SK-MEL-5 (cell line): ENCODE measurements at places on chromosomes 6 and 20. TPM values are rescaled to one million over a fixed set of nuclear protein-coding genes. Genes with fewer than 3 reads are reported as not detected.

DNA sequence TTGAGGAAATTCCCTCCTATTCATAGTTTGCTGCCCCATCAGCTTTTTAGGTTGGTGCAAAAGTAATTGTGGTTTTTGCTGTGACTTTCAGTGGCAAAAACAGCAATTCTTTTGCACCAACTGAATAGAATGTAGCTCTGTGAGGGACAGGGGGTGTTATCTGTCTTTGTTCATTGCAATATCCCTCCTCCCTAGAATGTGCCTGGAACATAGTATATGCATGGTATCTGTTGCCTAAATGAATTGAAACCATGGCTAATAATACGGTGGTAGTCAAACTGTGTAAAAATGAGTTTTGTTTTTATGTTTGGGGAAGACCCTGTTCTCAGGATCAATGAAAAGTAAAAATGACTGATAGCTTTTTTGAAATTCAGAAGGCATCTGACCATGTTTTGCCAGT, 45.1 kb downstream of the SCAND1 start:
- DNase-seq = no peak

Gene SLC17A4
- not detected in 2 replicates for total RNA-seq

- DNase-seq = no peak
These were observed 119.9 kb upstream of the CST7 start for GRCh38 chr20:24828992-24829648.

GRCh38 chr6:32867554-32868256, 13.7 kb downstream of the PSMB9 start:
- no peak for DNase-seq

- DNase-seq = no peak
These were observed 69.9 kb upstream of the PDE10A start for GRCh38 chr6:165732696-165733488.

DNA sequence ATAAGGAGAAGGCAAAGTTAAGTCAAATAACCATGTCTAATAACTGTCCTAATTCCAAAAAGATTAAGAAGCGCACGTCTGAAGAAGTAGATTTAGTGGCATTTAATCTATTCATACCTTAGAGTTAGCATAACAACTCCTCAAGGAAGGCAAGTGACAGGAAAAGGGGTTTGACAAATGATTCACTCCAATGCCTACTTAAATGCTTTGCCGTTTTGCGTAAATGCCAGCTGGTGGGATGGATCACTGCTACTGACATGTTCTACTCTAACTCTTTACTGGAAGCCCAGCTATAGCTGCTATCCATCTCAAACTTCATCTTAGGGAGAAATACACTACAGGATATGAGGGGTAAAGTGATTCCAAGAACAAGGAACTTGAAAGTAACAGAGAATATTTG, 347.3 kb upstream of the RUNX2 start:
- DNase-seq = no peak

DNA sequence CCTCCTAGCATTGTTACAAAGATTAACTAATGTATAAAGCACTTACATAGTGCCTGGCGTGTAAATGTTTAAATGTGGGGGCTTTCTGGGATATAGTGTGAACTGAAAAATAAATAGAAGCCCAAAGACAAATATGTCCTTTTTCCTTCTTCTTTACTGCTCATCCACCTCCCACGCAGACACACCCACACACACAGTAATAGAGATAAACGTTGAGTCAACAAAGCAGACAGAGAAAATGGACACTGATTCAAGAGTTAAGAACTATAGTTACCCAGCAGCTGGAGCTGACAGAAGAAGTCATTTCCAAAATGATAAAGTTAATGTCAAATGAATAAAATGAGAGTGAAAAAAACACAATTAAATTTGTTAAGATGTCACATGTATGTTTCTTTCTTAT, 68.3 kb downstream of the FHL5 start:
- no peak for DNase-seq

GRCh38 chr6:79614326-79615305, 16.5 kb upstream of the SH3BGRL2 start:
- no peak for DNase-seq

- DNase-seq = no peak
These were observed 10.9 kb downstream of the EPB41L2 start for GRCh38 chr6:131052181-131052580.

Gene TMEM200A
- 0.16 and 0.21 TPM in 2 replicates for total RNA-seq
